ENCODE measurements at places on chromosomes 5 and 9. TPM values are rescaled to one million over a fixed set of nuclear protein-coding genes. Genes with fewer than 3 reads are reported as not detected.

Gene PCDHB6
- total RNA-seq = 2.1 TPM

Gene P4HA2
- 66.9 TPM for total RNA-seq

Gene GRM6
- total RNA-seq = not detected

Gene PDE6A
- 0.18 TPM for total RNA-seq

Gene MEGF10
- total RNA-seq = 3.0 TPM

Gene RASGEF1C
- total RNA-seq = 0.36 TPM

Gene DOCK8
- 8.9 TPM for total RNA-seq

Gene PCDHB9
- total RNA-seq = 14.5 TPM

Gene SEMA6A
- total RNA-seq = 129 TPM

Gene TMEM215
- total RNA-seq = 0.07 TPM

Gene SPAAR
- 0.14 TPM for total RNA-seq

Gene UNC5A
- total RNA-seq = 0.11 TPM

Gene NR6A1
- total RNA-seq = 5.9 TPM

Gene OR1L4
- not detected for total RNA-seq

Gene MTMR12
- 23.8 TPM for total RNA-seq

Gene ANGPTL2
- total RNA-seq = 16.6 TPM

Gene RNF208
- 13.9 TPM for total RNA-seq

Gene CNTNAP3
- 1.3 TPM for total RNA-seq

Gene GABRG2
- total RNA-seq = not detected

Gene FRMD3
- total RNA-seq = 0.40 TPM

Gene PCDHB4
- total RNA-seq = 7.9 TPM

Gene ALDOB
- not detected for total RNA-seq

Gene BHMT2
- total RNA-seq = not detected

Gene MAMDC4
- 22.6 TPM for total RNA-seq

Gene VCAN
- 678 TPM for total RNA-seq

Gene PBX3
- total RNA-seq = 60.0 TPM

Gene KCTD16
- 3.9 TPM for total RNA-seq

Gene CD274
- 0.29 TPM for total RNA-seq

Gene PCDHGA10
- 30.7 TPM for total RNA-seq

Gene CTXN3
- total RNA-seq = not detected

Measured in mesothelial cell of epicardium (in vitro differentiated cells).